Osteoblast (primary cell): ENCODE measurements at places on chromosomes 4 and X. TPM values are rescaled to one million over a fixed set of nuclear protein-coding genes. Genes with fewer than 3 reads are reported as not detected.

The TLR10 gene
- total RNA-seq, result under 0.01 TPM in 1 of 2 replicates, not detected in the other

The P2RY4 gene
- total RNA-seq, result under 0.01 and 0.29 TPM in 2 replicates

The NPY1R gene
- total RNA-seq, result under 0.01 TPM in 2 replicates

The TAF7L gene
- total RNA-seq, result 0.29 and 0.36 TPM in 2 replicates

The WDR17 gene
- total RNA-seq, result 0.36 and 0.59 TPM in 2 replicates

The EMCN gene
- not detected in 2 replicates for total RNA-seq

The PABPC1L2B gene
- total RNA-seq, result not detected in 2 replicates

The USP17L25 gene
- total RNA-seq, result not detected in 2 replicates

- no peak overlapping the region for H3K4me3 ChIP-seq
- peaks cover 6% of the 10 kb centered on the region for H3K4me1 ChIP-seq
- H3K36me3 ChIP-seq, result no peaks in the 10 kb centered on the region
- no peaks in the 10 kb centered on the region for H3K27me3 ChIP-seq
Observed at GRCh38 chrX:20252381-20253231, 14.1 kb downstream of the RPS6KA3 start.

- DNase-seq, result no peak
- peaks cover 20% of the 10 kb centered on the region for H3K27me3 ChIP-seq
- H3K27ac ChIP-seq, result no peak overlapping the region
- H3K4me1 ChIP-seq, result no peaks in the 10 kb centered on the region
- no peaks in the 10 kb centered on the region for H3K36me3 ChIP-seq
- no peak overlapping the region for H3K4me3 ChIP-seq
Observed at GRCh38 chrX:74923942-74924448, 1.3 kb downstream of the NEXMIF start.

DNA sequence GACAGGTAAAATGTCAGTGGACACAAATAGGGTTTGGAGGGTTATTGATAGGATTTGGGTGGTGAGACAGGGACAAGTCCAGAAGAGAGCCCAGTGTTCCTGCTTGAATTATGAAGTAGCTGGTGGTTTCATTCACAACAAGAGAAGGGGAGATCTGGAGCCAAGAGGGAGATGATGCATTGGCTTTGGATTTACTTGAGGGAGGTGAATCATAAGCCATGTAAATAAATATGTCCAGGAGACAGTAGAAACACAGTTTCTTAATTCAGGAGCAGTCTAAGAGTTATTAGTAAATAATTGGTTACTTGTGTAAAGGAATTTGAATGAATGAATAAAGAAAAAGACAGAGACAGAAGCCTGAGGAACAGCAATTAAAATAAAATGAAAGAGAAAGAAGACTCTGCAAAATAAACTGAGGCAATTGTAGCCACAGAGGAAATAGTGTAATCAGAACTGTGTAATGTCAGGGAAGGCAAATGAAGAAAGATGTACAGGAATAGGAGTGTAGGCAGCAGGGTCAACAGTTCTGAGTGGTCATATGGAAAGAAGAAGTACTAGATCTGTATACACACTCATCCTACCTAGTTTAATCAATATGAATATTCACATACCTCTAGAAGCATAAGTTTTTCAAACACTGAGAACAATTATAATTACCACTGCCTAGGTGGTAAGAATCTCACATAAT, 50.2 kb upstream of the CXCL8 start:
- H3K4me1 ChIP-seq, result peaks cover 4% of the 10 kb centered on the region
- no peaks in the 10 kb centered on the region for H3K27me3 ChIP-seq
- DNase-seq, result no peak
- no peak overlapping the region for H3K4me3 ChIP-seq

DNA sequence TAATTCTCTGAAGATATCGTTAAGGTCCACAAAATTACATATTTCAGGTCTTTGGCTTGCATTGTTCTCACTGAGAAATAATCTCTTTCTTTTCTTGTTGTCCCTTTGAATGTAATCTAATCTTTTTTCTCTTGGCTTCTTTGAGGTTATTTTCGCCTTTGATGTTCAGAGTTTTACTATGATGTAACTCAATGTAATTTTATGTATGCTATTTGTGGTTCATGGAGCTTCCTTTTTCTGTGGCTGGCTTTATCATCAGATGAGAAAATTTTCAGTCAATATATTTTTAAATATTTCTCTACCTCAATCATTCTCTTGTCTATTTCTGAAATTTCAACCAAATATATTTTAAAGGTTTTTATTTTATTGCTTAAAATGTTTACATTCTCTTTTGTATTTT, 672.2 kb downstream of the TRAM1L1 start:
- DNase-seq, result no peak
- H3K4me3 ChIP-seq, result no peak overlapping the region
- H3K27ac ChIP-seq, result no peak overlapping the region
- H3K4me1 ChIP-seq, result no peaks in the 10 kb centered on the region
- H3K36me3 ChIP-seq, result no peaks in the 10 kb centered on the region

- no peak for DNase-seq
- peaks cover 10% of the 10 kb centered on the region for H3K4me1 ChIP-seq
- H3K36me3 ChIP-seq, result no peaks in the 10 kb centered on the region
- no peaks in the 10 kb centered on the region for H3K27me3 ChIP-seq
- H3K4me3 ChIP-seq, result no peak overlapping the region
Observed at GRCh38 chr4:142035566-142035965, 399.2 kb downstream of the IL15 start.

- H3K27me3 ChIP-seq, result peaks cover 9% of the 10 kb centered on the region
- no peaks in the 10 kb centered on the region for H3K4me1 ChIP-seq
- no peak overlapping the region for H3K4me3 ChIP-seq
- H3K36me3 ChIP-seq, result no peaks in the 10 kb centered on the region
- H3K27ac ChIP-seq, result no peak overlapping the region
- no peak for DNase-seq
Observed at GRCh38 chrX:131675596-131676194, 131.8 kb downstream of the OR13H1 start.

- peak overlapping the region; percentile 92 for H3K27ac ChIP-seq
- no peaks in the 10 kb centered on the region for H3K27me3 ChIP-seq
- peaks cover 37% of the 10 kb centered on the region for H3K4me1 ChIP-seq
- peak overlapping the region; percentile 10 for H3K4me3 ChIP-seq
- DNase-seq, result peak; percentile 82
Observed at GRCh38 chrX:154542723-154543424, 3.8 kb downstream of the G6PD start.

DNA sequence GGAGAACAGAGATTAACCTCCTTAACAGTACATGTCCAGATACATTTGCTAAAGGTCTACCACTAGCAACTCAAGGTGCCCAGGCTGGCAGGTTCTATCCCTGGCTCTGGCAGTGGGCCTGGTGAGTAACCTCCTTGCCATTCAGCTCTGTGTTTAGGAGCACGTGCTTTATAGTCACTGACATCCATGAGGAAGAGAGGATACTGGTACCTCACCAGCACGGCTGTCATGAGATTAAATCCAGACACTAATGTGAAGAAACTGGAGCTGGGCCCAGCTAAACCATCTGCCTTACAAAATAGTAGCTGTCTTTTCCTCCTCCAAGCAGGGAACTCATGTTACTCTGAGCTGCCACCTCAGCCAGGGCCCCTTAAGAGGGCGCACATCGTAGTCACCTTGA, 45.3 kb downstream of the GPRASP3 start:
- no peak overlapping the region for H3K4me3 ChIP-seq
- H3K27ac ChIP-seq, result peak overlapping the region; percentile 36
- H3K4me1 ChIP-seq, result peaks cover 17% of the 10 kb centered on the region
- no peaks in the 10 kb centered on the region for H3K27me3 ChIP-seq
- H3K36me3 ChIP-seq, result no peaks in the 10 kb centered on the region

GRCh38 chr4:140254651-140255299, 100.8 kb upstream of the MAML3 start:
- DNase-seq, result no peak
- H3K27ac ChIP-seq, result peak overlapping the region; percentile 21
- H3K27me3 ChIP-seq, result no peaks in the 10 kb centered on the region

DNA sequence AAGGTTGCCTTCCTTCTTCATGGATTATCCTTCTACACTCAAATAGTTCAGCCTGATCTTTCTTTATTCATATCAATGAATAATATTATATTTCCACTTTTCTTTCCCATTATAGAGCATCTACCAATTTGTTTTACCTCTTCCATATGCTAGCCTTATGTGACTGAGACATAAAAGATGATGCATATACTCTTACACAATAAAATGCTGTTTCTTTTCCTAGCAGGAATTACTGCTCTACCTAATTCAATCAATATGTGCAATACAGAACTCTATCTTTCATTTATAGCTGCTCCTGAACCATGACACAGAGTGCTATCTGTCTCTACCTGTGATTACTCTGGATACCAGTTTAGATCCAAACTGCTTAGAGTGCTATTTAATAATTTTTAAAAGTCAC, 2334.0 kb downstream of the PCDH7 start:
- H3K4me1 ChIP-seq, result no peaks in the 10 kb centered on the region
- no peaks in the 10 kb centered on the region for H3K36me3 ChIP-seq
- no peak for DNase-seq
- no peak overlapping the region for H3K27ac ChIP-seq

GRCh38 chr4:77177199-77177598, 20.2 kb downstream of the CCNG2 start:
- DNase-seq, result no peak
- H3K4me1 ChIP-seq, result peaks cover 12% of the 10 kb centered on the region
- H3K27ac ChIP-seq, result no peak overlapping the region
- H3K4me3 ChIP-seq, result no peak overlapping the region
- peaks cover 66% of the 10 kb centered on the region for H3K27me3 ChIP-seq

- no peaks in the 10 kb centered on the region for H3K4me1 ChIP-seq
- H3K27me3 ChIP-seq, result no peaks in the 10 kb centered on the region
Observed at GRCh38 chrX:149230689-149231088, 274.4 kb downstream of the IDS start.

GRCh38 chr4:105399532-105400161, 74.2 kb downstream of the PPA2 start:
- H3K4me3 ChIP-seq, result no peak overlapping the region
- H3K27me3 ChIP-seq, result no peaks in the 10 kb centered on the region
- peak overlapping the region; percentile 59 for H3K27ac ChIP-seq
- DNase-seq, result no peak

GRCh38 chr4:7956934-7957656, 17.4 kb upstream of the AFAP1 start:
- H3K36me3 ChIP-seq, result no peaks in the 10 kb centered on the region
- H3K27me3 ChIP-seq, result no peaks in the 10 kb centered on the region
- H3K4me1 ChIP-seq, result peaks cover 28% of the 10 kb centered on the region
- no peak overlapping the region for H3K4me3 ChIP-seq

DNA sequence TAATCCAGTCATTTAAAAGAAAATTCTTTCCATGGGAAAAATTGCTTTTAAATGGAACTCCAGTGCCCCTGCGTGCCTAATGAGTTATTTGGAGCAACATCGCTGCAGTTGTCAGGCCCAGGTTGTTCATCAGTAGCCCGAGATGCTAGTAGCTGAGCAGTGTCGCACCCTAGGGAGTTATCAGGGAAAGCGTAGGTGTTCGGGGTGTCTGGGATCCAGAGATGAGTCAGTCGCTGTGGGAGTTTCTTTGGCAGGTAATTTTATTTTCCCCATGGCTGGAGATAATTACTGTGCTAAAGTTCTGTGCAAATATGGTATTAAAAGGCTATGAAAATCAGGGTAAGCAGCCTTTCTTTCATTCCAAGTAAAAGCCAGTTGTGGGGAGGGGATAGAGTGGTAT, 49.4 kb downstream of the ANXA3 start:
- H3K4me3 ChIP-seq, result no peak overlapping the region
- DNase-seq, result no peak
- no peaks in the 10 kb centered on the region for H3K4me1 ChIP-seq
- no peaks in the 10 kb centered on the region for H3K27me3 ChIP-seq

DNA sequence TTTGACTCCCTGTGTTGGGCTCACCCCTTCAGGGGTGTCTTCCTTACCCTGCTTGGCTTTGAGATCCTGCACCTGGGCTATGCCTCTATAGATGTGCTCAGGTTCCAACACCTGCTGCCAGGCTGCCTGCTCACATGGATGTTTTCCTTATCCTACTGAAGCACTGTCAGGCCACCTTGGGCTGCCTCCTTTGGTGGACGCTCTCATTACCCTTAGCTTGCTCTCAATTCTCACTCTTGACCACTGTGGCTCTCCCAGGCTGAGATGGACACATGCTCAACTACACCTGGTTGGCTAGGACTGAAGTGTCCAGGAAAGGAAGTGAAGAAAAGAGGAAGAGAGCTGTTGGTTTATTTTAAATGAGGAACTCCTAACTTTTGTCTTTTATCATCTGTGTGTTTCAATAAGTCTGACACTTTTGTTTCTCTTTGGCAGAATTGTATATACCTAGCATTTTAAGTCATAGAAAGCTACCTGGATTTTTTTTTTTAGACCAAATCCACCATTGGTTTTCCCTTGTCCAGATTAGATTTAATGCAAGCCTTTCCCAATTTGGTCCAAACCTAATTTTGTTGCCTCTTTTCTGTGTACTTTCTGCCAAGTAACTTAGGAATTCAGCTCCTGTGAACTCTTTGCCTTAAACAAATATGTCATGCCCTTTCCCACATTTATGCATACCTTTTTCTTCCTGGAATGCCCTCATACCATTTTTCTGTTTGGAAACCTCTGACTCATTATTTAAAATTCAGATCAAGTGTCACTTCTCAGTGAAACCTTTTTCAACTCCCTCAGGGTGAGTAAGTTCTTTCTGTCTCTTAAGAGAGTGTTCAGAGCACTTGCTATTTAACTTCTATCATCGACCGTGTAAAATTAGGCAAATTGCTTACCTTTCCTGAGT, 175.8 kb downstream of the GC start:
- no peak for DNase-seq
- peaks cover 21% of the 10 kb centered on the region for H3K4me1 ChIP-seq
- no peaks in the 10 kb centered on the region for H3K27me3 ChIP-seq

- no peak overlapping the region for H3K27ac ChIP-seq
- no peak overlapping the region for H3K4me3 ChIP-seq
- H3K4me1 ChIP-seq, result no peaks in the 10 kb centered on the region
- no peak for DNase-seq
- H3K27me3 ChIP-seq, result no peaks in the 10 kb centered on the region
- no peaks in the 10 kb centered on the region for H3K36me3 ChIP-seq
Observed at GRCh38 chrX:150313514-150313913, 49.6 kb upstream of the MAMLD1 start.

DNA sequence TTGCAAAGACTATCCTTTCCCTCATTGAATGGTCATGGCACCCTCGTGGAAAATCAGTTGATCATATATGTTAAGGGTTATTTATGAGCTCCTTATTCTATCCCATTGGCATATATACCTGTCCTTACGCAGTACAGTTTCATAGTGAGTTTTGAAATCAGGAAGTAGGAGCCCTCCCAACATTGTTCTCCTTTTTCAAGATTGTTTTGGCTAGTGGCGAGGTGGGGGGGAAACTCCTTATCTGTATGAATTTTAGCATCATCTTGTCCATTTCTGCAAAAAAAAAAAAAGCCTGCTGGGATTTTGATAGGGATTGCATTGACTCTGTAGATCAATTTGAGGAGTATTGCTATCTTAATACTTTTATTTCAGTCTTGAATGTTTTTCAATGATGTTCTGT, 2.5 kb upstream of the USP9X start:
- H3K36me3 ChIP-seq, result no peaks in the 10 kb centered on the region
- H3K27me3 ChIP-seq, result peaks cover 31% of the 10 kb centered on the region
- H3K4me1 ChIP-seq, result peaks cover 6% of the 10 kb centered on the region
- no peak for DNase-seq
- H3K4me3 ChIP-seq, result no peak overlapping the region
- H3K27ac ChIP-seq, result no peak overlapping the region

GRCh38 chr4:105057370-105058105, 89.1 kb upstream of the TET2 start:
- no peaks in the 10 kb centered on the region for H3K27me3 ChIP-seq
- H3K27ac ChIP-seq, result no peak overlapping the region
